ENCODE measurements at places on chromosomes 5 and 9. TPM values are rescaled to one million over a fixed set of nuclear protein-coding genes. Genes with fewer than 3 reads are reported as not detected.

IL13 gene
- total RNA-seq, result not detected

ZNF483 gene
- total RNA-seq, result 4.9 TPM

TLR4 gene
- 9.0 TPM for total RNA-seq

CSF1R gene
- total RNA-seq, result 38.9 TPM

DMRT3 gene
- not detected for total RNA-seq

CDC20B gene
- not detected for total RNA-seq

SHB gene
- 11.9 TPM for total RNA-seq

BTNL3 gene
- 146 TPM for total RNA-seq

RNF208 gene
- total RNA-seq, result 2.3 TPM

AIF1L gene
- total RNA-seq, result 2.2 TPM

IL5 gene
- not detected for total RNA-seq

WWC1 gene
- 34.8 TPM for total RNA-seq

IER5L gene
- total RNA-seq, result 1.8 TPM

SRD5A1 gene
- 79.8 TPM for total RNA-seq

DRD1 gene
- not detected for total RNA-seq

GPR151 gene
- total RNA-seq, result not detected

MOCS2 gene
- total RNA-seq, result 36.8 TPM

MED27 gene
- 12.6 TPM for total RNA-seq

FOXD4L5 gene
- not detected for total RNA-seq

ANKRD31 gene
- total RNA-seq, result 0.16 TPM

TMEM252 gene
- not detected for total RNA-seq

EGFLAM gene
- 0.41 TPM for total RNA-seq

Measured in transverse colon (tissue), 4 donors.